DMS79 (cell line): ENCODE measurements at places on chromosomes 3 and 15.
A peak's percentile ranks its signal among the peaks of the same experiment; 100 is the strongest.

DNA sequence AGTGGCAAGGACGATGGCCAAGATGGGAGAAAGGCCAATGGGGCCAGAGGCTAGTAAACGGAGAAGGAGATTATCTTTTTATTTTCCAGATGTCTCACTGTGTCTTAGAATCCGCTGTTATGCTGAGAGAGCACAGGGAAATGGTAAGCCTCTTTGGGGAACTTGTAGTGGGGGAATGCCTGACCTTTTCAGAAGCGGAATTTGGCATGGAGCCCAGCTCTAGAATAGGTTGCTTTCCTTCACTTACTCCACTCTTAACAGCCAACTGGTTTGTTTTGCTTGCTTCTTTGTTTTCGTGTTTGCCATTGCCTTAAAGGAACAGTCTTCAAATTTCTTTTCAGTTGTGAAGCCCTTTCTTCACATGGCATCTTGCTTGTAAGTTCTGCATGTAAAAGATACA lies 316.2 kb upstream of the THRB start:
- DNase-seq = no peak

DNA sequence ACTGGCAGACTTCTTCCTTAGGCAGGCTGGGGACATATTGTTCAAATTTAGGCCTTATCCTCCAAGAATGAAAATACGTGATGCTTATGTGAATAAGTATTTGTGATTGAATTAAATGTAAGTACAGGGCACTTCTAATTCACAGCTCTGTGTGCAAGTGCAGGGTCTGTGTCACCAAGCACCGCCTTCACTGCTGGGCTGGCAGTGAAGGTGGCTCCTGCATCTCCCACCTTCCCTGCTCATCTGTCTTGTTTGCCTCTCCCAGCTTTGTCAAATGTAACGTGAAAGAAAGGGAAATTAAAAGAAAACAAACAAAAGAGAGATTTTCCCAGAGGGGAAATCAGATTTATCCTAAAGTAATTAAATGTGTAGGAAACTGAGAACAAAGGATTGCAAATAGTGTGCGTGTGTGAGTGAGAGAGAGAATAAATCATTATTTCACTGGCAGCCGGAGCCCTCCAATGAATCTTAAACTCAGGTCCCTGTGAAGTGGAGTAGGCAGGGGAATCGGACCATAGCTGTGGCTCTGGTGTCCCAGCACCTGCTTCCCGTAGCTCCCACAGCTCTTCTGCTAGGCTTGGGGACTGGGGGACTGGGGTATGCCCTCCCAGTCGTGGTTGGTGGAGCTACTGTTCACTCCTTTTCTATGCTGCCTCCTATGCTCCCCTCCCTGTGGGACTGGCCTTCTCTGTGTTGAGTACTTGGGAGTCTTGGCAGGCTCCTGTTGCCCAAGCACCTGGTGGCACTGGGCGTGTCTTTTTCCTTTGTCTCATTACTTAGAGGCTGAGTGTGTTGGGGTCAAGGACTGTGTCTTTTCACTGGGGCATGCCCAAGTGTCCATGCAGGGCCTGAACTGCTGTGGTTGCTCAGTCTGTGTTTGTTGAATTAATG lies 222.2 kb downstream of the EPHB1 start:
- peak; percentile 100 for DNase-seq

GRCh38 chr3:101858464-101859030 lies 9.2 kb downstream of the NFKBIZ start:
- DNase-seq = no peak

DNA sequence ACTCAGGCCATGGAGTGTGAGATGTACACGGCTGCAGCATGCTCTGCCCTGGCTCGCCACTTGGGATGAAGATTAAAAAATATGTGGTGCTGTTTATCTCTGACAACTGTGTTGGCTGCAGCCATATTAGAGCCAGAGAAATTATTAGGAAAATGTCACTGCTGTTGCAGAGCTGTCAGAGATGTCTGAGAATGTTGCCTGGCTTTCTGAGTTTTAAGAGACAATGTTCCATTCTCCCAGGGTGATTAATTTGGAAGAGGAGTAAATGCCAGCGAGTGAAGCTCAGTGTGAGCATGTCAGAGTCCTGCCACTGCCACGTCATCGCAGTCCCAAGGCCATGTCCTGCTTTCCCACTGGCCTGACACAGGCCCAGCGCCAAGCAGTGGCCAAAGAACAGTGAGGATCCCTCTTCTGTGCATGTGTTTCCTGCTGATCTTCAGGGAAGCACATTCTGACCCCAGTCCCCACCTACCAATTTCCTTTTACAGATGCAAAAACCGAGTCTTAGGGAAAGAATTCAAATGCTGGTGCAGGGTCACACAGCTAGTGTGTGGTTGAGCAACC lies 370.9 kb downstream of the GABRG3 start:
- DNase-seq = no peak

- no peak for DNase-seq
Observed at GRCh38 chr3:52463416-52463815, 8.0 kb downstream of the NISCH start.

DNA sequence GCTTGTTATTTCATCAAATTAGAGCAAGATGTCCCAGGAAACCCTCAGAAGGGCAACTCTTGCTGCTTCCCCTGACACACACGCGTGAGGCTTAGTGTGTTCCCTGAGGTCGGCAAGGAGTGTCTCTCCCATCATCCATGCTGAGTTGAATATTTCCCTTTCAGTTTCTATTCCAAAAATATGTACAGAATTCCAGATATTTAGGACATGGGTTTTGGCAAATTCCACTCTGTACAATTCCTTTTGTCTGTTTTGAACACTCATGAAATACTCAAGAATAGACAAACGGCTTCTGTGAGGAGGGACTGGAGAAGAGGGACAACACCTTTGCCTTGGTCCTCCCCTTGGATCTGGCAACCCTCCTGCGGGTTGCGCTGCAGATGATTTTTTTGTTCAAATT lies 138.0 kb downstream of the DUT start:
- DNase-seq = no peak

DNA sequence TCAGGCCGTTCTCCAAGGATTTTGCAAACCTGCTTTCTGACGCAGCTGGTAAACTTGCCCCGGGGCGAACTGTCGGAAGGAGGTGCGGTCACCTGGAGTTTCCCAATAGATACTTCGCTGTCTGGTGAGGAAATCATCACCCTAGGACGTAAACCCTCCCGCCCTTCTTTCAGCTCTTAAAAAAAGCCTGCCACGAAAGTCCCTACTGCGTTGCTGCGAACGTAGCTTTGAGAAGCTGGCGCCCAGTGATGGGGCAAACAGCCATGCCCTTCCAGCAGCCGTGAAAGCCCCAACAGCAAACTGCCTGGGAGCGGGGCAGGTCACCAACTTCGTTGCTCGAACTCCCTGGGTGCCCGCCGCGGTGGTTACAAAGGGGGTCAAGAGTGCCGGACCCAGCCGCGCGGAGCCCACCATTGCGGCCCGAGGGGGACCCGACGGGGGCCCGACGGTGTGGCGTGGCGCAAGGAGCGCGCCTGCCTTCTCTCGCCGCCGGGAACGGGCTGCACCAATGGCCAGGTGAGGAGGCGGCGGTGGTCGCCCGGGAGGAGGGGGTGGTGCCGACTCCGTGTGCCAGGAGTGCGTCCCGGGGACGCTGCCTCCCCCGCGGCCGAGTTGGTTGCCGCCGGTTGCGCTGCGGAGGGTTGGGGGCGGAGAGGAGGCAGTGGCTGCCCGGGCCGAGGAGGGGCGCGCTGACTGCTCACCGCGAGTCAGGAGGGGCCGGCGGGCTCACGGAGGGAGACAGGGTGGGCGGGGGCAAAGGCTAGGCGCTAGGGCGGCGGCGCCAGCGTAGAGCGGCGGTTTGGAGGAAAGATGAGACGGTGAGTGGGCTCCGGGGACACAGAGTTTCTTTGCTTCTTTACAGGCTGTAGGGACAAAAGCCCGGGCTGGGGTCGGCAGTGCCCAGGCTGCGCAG lies at the start of gene PHLDB2:
Gene PHLDB2, plus strand, starts transcription at position 205 of the 913 bp plus-strand sequence. CDS start 24,813 bp downstream, outside the sequence.
- DNase-seq = peak; percentile 60

DNA sequence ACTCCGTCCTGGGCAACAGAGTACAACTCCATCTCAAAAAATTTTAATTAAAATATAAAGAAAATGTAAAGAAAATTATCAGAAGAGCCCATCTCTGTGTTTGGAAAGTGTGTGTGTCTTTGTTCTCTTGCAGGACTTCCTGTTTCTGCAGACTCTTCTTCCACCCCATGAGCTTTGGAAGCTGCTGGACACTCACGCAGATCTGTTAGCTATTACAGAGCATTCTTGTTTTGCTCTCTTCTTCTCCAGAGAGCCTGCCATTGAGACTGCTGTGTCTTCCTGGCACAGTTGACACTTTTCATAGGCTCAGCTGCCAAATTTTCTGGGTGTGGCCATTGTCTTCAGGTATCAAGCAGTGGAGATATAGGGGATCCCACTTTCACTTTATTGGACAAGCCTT lies 6.0 kb upstream of the CCR8 start:
- no peak for DNase-seq

DNA sequence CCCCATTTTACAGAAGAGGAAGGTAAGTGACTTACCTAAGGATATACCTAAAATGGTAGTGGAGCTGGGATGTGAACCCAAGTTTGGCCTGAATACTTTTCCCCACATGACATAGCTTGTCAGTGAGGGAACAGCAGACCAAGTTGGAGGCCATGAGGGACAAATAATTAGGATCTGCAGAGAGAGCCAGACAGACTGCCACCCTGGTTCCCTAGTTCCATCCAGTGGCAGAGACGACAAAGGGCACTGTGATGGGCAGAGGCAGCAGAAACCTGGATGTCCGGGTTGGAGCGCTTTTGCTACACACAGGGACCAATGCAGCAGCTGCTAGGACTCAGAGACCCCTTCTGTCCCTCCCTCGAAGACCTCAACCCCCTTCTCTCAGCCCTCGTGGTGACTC lies 1.2 kb downstream of the CPLX3 start:
- DNase-seq = no peak

GRCh38 chr3:186513386-186513785 lies 30.8 kb downstream of the CRYGS start:
- no peak for DNase-seq

DNA sequence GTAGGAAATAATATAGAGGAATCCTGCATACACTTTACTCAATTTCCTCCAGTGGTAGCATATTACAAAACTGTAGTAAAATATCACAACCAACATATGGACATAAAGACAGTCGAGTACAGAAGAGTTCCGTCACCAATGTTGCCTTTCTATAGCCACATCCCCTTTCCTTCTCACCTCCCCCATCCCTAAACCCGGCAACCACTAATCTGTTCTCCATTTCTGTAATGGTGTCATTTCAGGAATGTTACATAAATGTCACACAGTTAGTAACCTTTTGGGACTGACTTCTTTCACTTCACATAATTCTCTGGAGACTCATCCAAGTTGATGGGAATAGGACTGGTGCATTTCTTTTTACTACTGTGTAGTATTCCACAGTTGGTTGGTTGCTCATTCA lies 41.4 kb upstream of the ATG7 start:
- no peak for DNase-seq

GRCh38 chr15:52677593-52678467 lies 1.4 kb downstream of the ATOSA start:
- DNase-seq = no peak

DNA sequence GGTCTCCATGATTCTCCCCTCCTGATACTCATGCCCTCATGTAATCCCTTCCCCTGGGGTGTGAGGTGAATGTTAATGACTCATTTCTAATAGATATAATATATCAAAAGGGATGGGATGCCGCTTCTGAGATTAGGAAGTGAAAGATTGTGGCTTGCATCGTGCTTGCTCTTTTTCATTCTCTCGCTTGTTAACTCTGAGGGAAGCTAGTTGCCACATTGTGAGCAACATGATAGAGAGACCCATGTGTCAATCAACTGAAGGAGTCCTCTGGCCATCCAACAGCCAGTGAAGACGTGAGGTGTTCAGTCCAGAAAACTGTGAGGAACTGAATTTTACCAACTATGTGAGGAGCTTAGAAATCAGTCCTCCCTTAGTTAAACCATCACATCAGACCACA lies 28.9 kb upstream of the DRD3 start:
- DNase-seq = no peak

- DNase-seq = peak; percentile 43
Observed at GRCh38 chr3:14329116-14329830, 73.1 kb upstream of the SLC6A6 start.

- DNase-seq = peak; percentile 43
Observed at GRCh38 chr3:171460725-171461524, 720 bp upstream of the TNIK start.

DNA sequence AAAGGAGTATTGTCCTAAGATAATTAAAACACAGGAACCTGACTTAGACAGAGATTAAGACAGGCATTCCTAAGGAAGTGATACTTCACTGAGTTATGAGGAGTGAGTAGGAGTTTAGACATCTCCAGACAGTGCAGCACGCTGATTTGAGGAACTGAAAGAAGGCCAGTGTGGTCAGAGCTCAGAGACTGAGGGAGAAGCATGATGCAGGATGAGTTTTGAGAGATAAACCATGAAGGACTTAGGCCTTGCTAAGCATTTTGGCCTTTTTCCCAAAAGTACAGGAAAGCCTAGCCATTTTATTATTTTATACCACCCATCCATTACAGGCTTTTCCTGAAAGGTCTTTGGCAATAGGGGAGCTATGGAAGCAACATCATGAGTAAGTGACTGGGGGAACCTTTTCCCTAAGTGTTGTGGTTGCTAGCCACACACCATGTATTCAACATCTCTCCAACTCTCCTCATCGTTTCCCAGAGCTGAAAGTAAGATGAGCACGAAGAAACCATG lies 375.6 kb upstream of the TPRG1 start:
- no peak for DNase-seq

DNA sequence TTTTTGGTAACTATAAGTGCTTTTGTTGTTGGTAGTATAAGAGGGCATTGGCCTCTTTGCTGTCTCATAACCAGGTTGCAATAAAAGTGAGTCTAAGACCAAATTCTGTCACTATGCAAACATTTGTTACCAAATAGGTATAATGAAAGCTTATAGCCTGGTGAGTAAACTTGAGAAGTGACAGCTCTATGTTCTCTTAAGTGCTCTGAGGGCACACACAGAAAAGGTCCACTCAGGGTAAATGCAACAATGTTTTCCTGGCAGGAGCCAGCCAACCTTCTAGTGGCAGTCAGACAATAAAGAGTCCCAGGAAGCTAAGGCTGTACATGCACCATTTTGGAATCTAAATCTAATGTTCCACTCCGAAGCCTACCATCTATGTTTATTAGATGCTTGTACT lies 262.1 kb upstream of the TGFBR2 start:
- DNase-seq = no peak

GRCh38 chr3:16795581-16795980 lies 89.2 kb upstream of the PLCL2 start:
- no peak for DNase-seq

DNA sequence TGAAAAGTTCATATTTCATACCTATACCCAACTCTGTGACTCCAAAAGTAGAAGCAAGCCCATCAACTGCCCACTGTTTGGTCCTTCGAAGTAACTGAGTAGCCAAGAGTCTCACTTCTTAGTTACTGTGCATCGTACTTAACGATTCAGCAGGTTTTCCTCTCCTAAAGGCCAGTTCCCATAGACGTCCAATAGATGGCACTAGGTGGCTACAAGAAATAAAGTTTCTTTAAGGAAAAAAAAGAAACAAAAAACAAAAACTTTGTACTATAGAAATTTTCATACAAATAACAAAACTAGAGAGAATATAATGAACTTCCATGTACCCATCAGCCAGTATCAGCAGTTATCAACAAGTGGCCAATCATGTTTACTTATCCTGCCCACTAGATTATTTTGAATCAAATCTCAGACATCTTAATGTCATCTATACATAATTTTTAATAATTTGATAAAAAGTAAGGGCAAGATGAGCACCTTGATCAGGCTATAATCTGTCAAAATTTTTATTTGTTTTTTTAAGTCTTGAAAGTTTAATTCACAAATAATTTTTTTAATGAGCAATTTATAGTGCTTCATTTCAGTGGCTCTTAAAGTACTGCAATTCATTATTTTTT lies 63.8 kb upstream of the ACP3 start:
- DNase-seq = peak; percentile 24
